Daoy (cell line): ENCODE measurements at places on chromosomes 4 and X. TPM values are rescaled to one million over a fixed set of nuclear protein-coding genes. Genes with fewer than 3 reads are reported as not detected.

Gene ASB9
- 4.5 and 4.8 TPM in 2 replicates for total RNA-seq

Gene ELOVL6
- 3.9 and 11.9 TPM in 2 replicates for total RNA-seq

Gene MAGEE2
- not detected in 2 replicates for total RNA-seq

Gene QRFPR
- total RNA-seq, result 0.06 and 0.77 TPM in 2 replicates

Gene RADX
- total RNA-seq, result not detected in 2 replicates

Gene PARM1
- total RNA-seq, result 0.63 TPM in 1 of 2 replicates, not detected in the other

Gene NXF3
- 0.11 and 0.42 TPM in 2 replicates for total RNA-seq

Gene BRS3
- not detected in 2 replicates for total RNA-seq

Gene IRS4
- 0.03 TPM in 1 of 2 replicates, not detected in the other for total RNA-seq

Gene ITM2A
- not detected in 2 replicates for total RNA-seq

Gene GAGE12D
- total RNA-seq, result not detected in 2 replicates

GRCh38 chrX:150005027-150005426, 66.7 kb upstream of the EOLA2 start:
- no peak for DNase-seq

- no peak for DNase-seq
These were observed 17.1 kb upstream of the MAN2B2 start for GRCh38 chr4:6557856-6558255.

GRCh38 chr4:108001540-108002135, 11.9 kb downstream of the HADH start:
- DNase-seq, result no peak

DNA sequence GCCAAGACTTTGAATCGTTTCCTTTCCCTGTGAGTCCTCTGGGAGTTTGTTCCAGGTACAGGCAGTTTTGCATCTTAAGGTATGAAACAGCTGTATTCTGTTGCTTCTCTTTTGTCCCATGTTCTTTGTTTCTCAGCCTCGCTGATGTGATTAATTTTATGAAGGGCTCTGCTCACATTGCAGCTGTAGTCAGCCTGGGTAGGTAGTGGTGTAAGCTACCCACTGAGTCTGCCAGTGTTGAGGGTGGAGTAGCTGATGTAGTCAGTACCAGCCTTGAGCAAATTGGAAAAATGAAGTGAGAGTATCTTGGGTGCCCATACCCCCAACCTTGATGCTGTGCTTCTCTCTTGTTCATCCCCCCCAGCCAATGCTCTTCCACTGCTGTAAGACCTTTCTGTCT, 139.6 kb upstream of the SMIM31 start:
- DNase-seq, result no peak

DNA sequence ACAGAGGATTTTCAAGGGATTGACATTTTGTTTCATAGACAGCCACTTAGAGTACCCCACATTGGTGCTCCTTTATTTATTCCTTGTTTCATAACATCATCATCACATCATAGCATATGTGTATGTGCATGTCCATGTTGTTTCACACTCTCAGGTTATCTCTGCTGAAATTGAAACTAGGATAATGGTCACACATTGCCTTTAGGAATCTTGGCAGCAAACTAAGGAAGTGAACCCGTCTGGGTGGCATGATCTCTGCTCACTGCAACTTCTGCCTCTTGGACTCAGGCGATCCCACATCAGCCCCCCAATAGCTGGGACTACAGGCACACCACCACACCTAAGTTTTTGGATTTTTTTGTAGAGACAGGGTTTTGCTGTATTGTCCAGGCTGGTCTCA, 234.2 kb upstream of the ANKRD50 start:
- no peak for DNase-seq

GRCh38 chr4:11480683-11481082, 52.0 kb upstream of the HS3ST1 start:
- DNase-seq, result no peak

- DNase-seq, result peak; percentile 7
These were observed 28.4 kb downstream of the RP2 start for GRCh38 chrX:46865281-46865680.

- no peak for DNase-seq
These were observed 157.1 kb downstream of the SCFD2 start for GRCh38 chr4:53208753-53209152.

GRCh38 chr4:141540643-141541042, 95.7 kb upstream of the IL15 start:
- DNase-seq, result peak; percentile 5

DNA sequence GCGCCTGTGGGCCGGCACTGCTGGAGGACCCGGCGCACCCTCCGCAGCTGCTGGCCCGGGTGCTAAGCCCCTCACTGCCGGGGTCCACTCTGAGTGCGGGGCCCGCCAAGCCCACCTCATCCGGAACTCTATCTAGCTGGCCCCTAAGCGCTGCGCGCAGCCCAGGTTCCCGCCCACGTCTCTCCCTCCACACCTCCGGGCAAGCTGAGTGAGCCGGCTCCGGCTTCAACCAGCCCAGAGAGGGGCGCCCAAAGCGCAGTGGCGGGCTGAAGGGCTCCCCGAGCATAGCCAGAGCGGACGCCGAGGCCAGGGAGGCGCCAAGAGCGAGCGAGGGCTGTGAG, 75.2 kb downstream of the QDPR start:
- no peak for DNase-seq

DNA sequence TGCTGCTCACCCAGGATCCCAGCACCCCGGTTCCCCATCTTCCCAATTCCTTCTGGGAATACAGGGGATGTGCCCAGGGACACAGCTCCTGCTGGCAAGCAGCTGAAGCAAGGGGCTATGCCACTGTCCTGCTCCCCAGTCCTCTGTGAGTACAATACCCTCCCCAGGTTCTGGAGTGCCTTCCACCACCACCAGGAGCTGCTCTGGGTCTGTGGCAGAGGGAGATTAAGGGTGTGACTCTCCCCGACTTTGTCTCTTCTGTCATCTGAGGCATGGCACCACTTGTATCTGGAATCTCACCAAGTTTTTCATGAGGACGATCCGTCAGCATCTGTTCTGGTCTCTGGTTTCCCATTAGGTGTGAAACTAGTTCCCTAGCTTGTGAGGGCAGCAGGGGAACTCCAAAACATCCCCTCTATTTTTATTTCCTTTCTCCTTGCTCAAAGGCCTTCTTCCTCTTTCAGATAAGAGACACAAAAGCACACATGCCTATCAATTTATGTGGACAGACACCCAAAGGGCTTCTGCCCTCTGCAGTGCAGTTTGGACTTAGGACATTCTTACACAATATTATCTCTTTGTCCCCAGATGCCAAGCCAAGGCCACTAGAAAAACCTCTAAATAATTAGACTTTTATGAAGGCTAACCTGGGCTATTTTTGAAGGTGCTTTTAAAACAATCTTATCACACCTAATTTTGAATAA, 26.8 kb downstream of the MGST2 start:
- DNase-seq, result no peak

- DNase-seq, result peak; percentile 18
These were observed 90.1 kb downstream of the IRF2 start for GRCh38 chr4:184384056-184384809.

DNA sequence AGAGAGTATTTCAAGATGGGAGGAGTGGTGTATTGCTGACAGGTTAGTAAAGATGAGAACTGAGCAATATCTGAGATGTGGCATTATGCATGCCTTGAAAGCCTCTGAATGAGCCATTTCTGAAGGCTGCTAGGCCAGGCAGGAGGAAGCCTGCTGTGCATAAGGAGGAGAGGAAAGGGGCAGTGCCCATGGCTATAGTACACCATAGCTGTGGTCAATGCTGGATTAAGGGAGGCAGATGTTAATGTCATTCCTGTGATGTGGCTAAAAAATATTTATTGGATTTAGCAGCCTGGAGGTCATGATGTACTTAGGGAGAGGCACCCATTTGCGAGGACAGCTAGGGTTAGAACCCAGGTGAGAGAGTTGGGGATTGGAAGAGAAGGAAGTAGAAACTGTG, 130.0 kb upstream of the LNX1 start:
- no peak for DNase-seq

DNA sequence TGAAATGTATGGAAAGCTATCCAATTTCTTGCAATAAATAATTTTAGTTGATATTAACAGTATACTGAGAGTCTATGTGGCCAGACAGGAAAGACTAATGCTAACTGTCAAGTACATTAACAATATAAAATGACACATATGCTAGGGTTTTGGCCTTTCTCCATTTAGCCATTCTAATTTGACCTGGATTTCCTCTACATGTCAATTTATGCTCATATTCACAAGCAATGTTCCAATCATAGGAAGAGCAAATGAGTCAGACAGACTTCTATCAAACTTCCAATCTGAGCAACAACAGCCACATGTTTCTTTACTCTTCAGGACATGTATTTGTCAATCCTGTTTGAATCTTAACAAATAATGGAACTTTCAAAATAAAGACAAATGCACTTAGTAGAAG, 53.6 kb downstream of the CORIN start:
- DNase-seq, result no peak

- DNase-seq, result no peak
These were observed 34.0 kb upstream of the RASGEF1B start for GRCh38 chr4:81505726-81506125.

DNA sequence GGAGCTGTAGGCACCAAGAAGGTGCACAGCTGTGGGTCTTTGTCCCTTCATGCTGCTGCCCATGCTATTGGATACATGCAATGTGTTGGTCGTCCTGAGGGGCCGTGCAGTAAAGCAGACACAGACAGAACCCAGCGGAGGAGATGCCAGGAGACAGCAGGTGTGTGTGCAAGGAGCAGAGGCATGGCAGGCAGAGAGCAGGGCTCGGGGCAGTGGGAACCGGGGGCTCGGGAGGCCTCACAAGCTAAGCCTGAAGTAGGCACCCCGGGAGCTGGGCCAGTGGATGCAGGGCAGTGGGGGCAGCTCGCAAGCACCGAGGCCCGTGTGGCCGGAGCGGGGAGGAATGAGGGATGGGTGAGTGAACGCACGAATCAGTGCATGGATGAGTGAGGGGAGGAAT, 13.2 kb downstream of the HTRA3 start:
- DNase-seq, result no peak

- no peak for DNase-seq
These were observed 461.3 kb downstream of the BCOR start for GRCh38 chrX:39636481-39636880.

DNA sequence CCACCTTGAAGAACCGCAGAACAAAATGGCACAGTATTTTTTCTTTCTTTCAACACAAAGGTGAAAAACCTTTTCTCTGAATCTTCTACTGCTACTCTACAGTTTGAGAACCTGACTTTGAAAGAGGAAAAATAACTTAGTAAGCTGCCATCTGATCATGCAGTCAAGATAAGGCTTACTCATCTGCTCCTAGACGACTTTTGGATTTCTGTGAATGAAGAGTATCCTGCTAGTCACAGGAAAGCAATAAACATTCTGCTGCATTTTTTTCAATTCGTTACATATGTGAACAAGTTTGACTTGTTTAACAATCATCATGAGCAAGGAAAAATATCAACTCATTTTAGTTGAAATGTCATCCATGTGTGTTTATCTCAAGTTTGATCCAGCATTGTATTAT, 25.2 kb downstream of the TIGD2 start:
- peak; percentile 9 for DNase-seq

- DNase-seq, result no peak
These were observed 87.8 kb upstream of the RPS6KA3 start for GRCh38 chrX:20354505-20354904.

GRCh38 chr4:39770969-39771724, 73.2 kb downstream of the UBE2K start:
- no peak for DNase-seq

GRCh38 chr4:7006411-7006810, 36.8 kb upstream of the TADA2B start:
- no peak for DNase-seq

GRCh38 chrX:74421036-74421739, at the start of gene SLC16A2:
Gene SLC16A2, plus strand, starts transcription at chrX:74421493. Its CDS starts 145 bp downstream, at chrX:74421638.
- peak; percentile 77 for DNase-seq

DNA sequence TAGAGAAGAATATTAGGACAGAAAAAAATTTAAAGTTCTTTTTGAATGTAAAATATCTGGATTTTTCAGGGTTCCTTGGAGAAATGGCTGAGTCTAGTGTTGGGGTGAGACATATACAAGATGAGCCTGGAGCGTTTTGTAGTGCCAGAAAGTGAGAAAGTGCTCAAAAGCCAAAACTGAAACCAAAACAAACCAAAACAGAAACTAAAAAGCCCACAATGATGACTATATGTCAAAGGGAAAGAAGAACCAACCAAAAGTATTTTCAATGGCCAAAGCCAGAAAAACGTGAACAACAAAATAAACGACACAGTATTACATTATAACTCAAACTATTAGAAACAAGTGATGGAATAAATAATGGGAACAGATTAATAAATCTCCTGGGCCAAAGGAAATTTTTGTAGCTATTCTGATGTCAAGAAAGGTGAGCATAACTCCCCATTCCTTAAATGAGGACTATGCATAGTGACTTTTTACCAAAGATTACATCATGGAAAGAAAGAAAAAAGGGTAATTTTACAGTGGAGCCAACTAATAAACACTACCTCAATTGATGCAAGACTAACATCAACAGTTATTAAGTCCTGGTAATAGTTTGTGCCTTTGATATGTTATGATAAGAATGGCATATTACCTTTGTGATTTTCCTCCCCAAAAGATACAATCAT, 1137.6 kb downstream of the C4orf33 start:
- DNase-seq, result no peak

DNA sequence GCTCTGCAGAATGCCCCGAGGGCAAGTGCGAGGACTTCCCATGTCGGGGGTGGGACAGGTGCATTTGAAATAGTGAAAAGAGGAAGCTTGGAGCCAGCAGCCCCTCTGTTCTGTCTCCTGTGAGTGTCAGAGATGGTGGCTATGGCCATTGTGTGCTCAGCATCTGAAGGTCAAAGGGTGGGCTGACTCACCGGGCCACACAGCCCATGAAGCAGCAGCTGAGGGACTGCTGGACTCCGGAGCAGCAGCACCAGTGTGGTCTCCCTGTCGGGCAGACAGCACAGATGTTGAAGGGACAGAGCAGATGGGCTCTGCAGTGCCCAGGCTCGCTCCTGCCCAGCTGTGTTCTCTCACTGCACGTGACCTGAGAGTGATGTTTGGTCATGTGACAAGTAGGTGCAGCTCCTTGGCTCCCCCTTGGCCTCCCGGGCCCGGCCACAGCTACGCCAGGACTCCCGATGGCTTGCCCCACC, 53.5 kb downstream of the TBC1D14 start:
- no peak for DNase-seq

DNA sequence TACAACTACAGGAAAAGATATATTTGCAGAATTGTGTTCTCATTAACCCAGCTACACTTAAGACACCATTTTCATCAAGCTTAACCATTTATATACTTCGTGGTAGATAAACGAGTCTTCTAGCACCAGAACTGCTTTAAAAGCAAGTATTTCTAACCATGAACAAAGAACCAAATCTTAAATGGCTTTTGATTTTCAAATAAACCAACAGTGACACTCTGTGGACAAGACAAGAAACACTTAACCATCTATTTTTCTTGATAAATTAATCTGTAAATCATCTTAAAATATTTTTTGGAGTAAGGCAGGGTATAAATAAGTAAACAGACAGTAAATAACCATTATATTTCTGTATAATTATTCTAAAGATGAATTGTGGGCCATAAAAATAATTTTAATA, 10.2 kb downstream of the BEND2 start:
- no peak for DNase-seq

- peak; percentile 16 for DNase-seq
These were observed 758 bp upstream of the NR3C2 start for GRCh38 chr4:148442832-148443511.
